ENCODE measurements at places on chromosomes 16 and 17.

DNA sequence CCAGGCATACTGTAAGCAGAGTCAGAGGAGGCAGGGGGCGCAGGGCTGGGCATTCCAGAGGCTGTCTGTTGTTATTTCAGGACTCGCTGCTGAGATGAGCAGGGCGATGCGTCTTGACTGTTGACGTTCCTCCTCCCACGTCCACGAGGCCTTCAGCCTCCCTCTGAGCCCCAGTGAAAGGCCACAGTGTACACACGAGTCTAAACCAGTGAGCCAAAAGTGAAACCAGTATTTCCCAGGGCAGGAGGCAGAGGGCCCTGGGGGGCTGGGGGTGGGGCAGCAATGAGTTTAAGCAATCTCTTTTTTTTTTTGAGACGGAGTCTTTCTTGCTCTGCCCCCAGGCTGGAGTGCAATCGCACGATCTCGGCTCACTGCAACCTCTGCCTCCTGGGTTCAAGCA lies 21.5 kb downstream of the SMTNL2 start:
- no peak for DNase-seq

DNA sequence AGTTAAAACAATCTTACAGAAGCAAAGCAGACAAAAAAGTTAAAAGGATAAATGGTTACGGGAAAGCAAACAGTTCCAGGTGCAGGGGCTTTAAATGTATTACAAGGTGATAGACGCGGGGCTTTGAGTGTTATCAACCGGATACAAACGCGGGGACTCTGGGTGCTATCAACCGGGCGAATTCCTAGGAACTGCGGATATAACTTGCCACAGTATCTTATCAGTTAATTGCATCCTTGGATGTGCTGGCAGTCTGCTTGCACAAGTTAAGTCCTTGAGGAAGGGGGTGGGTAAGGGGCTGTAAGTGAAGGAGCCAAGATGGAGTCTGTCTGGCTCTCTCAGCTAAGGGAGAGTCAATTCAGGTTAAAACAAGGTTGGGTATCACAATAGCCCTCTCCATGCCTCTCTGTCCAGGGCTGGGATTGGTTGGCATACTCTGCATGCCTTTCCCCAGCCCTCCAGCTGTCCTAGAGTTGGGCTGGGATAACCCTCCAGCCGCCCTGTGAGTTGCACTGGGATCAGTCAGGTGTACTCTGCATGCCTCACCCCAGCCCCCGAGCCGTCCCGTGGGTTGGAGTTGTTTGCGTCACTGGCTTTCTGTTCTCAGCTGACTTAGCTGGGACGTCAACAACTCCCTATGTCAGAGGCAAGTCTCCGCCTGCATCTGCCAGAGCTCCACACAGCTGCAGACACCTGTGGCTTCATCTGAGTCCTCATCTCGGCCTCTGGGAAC lies 40.9 kb downstream of the TMEM235 start:
- peak; percentile 22 for DNase-seq

GRCh38 chr16:4057439-4057877 lies 58.8 kb downstream of the ADCY9 start:
- no peak for DNase-seq

- DNase-seq: no peak
Observed at GRCh38 chr17:58370309-58370708, 18.3 kb upstream of the SUPT4H1 start.

DNA sequence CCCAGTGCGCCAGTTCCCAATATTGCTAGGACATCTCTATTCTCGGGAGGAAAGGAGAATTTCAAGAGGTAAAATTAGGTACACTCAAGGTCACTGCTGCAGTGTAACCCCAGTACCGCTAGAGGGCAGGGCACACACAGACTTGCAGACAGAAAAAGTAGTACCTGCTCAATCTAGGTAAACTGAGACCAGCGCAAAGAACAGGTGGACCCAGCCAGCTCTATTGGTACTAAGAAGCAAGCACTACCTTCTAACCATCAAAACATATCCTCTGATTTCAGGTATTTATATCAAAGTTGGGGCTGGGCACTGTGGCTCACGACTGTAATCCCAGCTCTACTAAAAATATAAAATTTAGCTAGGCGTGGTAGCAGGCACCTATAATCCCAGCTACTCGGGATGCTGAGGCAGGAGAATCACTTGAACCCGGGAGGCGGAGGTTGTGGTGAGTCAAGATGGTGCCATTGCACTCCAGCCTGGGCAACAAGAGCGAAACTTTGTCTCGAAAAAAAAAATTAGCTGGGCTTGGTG lies 3.6 kb upstream of the WDR81 start:
- peak; percentile 60 for DNase-seq

DNA sequence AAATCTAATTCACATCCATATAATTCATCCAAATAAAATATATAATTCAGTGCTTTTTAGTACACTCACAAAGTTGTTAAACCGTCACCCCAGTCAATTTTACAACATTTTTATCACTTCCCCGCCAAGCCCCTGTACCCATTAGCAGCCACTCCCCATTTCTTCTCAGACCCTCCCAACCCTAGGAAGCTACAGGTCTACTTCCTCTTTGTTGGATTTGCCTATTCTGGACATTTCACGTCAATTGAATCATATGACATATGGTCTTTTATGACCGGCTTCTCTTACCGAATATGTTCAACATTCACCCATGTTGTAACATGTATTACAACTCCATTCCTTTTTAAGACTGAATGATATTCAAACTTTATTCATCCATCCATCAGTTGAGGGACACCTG lies 19.9 kb upstream of the MLKL start:
- DNase-seq: no peak

GRCh38 chr16:83021045-83021444 lies 394.3 kb downstream of the CDH13 start:
- DNase-seq: no peak

DNA sequence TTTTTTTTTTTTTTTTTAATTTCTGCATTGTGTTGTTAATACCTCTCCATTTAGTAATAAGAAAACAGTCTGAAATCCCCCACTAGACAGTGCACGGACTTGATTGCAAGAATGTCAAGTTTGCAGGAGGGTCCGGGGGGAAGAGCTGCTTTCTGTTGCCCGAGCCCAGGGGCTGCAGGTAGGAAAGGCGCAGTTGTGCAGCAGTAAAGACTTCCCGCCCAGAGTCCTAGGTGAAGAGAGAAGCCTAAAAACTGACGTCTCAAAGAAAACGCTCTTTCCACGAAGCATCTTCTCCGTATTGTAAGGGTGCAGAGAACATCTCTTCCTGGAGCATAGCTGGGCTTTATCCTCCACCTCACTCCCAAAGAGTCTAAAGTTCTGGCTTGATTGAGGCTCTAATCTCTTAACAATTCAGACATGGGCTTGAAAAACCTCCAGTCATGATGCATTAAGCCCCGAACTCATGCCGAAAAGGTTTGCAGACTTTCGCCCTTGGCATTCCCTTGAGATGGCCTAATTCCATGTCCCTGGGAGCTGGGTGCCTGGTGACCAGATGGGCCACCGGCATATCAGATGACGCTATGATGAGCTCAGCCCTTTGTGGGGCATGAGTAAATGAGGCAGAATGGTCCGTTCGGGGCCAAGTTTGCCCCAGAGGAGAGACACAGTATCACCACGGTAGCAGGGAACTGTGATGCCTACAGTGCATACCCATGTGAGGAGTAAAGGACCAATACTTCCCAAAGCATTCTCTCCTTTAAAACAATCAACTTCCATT lies 436.2 kb upstream of the ZFHX3 start:
- DNase-seq: no peak

All from activated T-cell treated with anti-CD3 and anti-CD28 coated beads for 1 hour (primary cell).